Neural progenitor cell (in vitro differentiated cells): ENCODE measurements at places on chromosomes 11 and 22. TPM values are rescaled to one million over a fixed set of nuclear protein-coding genes. Genes with fewer than 3 reads are reported as not detected.

OR52I1 gene
- total RNA-seq = not detected in 2 replicates

DEFB131B gene
- total RNA-seq = not detected in 2 replicates

TRIM29 gene
- 0.11 TPM in 1 of 2 replicates, not detected in the other for total RNA-seq

PGA4 gene
- total RNA-seq = 0.31 and 0.41 TPM in 2 replicates

KRTAP5-2 gene
- not detected in 2 replicates for total RNA-seq

SCGB1D2 gene
- total RNA-seq = not detected in 2 replicates

MMP11 gene
- 4.1 and 13.7 TPM in 2 replicates for total RNA-seq

JAML gene
- 0.09 TPM in 1 of 2 replicates, not detected in the other for total RNA-seq

TRMT2A gene
- total RNA-seq = 24.3 and 39.7 TPM in 2 replicates

GLYATL1 gene
- total RNA-seq = 9.1 and 10.9 TPM in 2 replicates

FKBP2 gene
- total RNA-seq = 5.3 and 25.1 TPM in 2 replicates

- H3K36me3 ChIP-seq = no peaks in the 10 kb centered on the region
- H3K27ac ChIP-seq = peak overlapping the region; percentile 28
Observed at GRCh38 chr11:15968461-15969130, 387.8 kb downstream of the SOX6 start.

DNA sequence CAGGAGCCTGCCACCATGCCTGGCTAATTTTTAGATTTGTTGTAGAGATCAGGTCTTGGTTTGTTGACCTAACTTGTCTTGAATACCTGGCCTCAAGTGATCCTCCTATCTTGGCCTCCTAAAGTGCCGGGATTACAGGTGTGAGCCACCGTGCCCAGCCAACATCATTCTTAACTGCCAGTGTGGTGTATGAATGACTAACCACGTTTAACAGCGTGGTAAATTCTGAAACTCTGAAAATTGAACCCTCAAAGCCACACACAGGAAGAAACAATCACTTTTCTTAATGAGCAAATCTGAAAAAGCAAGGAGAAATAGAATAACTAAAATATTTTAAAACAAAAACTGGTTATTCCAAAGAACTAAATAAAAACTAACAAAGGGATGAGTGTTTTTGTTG, 7.4 kb downstream of the TMEM9B start:
- no peak for DNase-seq
- no peaks in the 10 kb centered on the region for H3K27me3 ChIP-seq
- H3K27ac ChIP-seq = no peak overlapping the region
- no peak overlapping the region for H3K4me3 ChIP-seq

GRCh38 chr11:115178705-115179104, 325.5 kb downstream of the CADM1 start:
- DNase-seq = peak; percentile 53
- H3K4me3 ChIP-seq = no peak overlapping the region

DNA sequence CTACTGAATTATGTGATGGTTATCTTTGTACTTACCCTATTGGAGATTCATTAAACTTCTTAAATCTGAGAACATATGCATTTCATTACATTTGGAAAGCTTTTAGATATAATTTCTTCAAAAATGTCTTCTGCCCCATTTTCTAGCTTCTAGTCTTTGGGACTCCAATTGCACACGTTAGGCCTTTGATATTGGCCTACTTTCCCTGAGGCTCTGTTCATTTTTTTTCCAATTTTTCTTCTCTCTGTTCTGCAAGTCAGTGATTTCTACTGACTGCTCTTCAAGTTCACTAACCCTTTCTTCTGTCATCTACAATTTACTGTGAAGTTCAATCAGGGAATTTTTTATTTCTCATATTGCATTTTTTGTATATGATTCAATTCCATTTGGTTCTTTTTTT, 43.0 kb downstream of the FZD4 start:
- H3K27ac ChIP-seq = no peak overlapping the region
- no peak for DNase-seq
- H3K4me1 ChIP-seq = no peaks in the 10 kb centered on the region
- no peaks in the 10 kb centered on the region for H3K36me3 ChIP-seq

GRCh38 chr11:32576456-32576855, 7.2 kb upstream of the EIF3M start:
- H3K4me1 ChIP-seq = peaks cover 2% of the 10 kb centered on the region
- no peaks in the 10 kb centered on the region for H3K36me3 ChIP-seq
- H3K27ac ChIP-seq = no peak overlapping the region
- no peak overlapping the region for H3K4me3 ChIP-seq
- no peak for DNase-seq
- H3K27me3 ChIP-seq = no peaks in the 10 kb centered on the region

DNA sequence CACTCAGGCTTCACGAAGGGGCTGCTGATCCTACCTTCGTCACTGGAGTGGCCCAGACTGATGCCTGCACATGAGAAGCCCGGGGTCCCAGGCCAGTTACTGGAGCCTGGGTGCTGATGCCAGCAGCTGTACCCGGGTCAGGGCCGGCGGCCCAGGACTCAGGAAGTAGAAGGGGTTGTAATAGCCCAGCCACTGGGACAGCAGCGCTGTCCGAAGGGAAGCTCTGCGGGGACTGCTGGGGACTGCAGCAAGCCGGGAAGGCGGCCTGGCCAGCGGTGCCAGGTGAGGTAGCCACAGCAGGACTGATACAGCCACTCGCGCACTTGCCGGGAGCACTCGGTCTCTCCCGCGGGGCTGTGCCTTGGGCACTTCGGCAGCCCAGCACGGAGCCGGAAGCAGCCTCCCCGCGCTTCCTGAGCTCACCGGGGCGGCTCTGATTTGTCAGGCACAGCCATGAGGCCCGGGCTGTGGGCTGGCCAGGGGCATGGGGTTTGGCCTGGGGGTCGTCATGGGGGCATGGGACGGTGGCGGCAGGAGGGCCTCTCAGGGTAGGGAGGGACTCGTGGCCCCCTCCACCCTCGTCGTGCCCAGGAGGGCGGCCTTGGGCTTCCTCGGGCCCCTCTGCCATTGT, 13.9 kb upstream of the OR8K1 start:
- no peak for DNase-seq
- no peaks in the 10 kb centered on the region for H3K36me3 ChIP-seq
- no peak overlapping the region for H3K4me3 ChIP-seq
- no peaks in the 10 kb centered on the region for H3K27me3 ChIP-seq
- no peak overlapping the region for H3K27ac ChIP-seq

DNA sequence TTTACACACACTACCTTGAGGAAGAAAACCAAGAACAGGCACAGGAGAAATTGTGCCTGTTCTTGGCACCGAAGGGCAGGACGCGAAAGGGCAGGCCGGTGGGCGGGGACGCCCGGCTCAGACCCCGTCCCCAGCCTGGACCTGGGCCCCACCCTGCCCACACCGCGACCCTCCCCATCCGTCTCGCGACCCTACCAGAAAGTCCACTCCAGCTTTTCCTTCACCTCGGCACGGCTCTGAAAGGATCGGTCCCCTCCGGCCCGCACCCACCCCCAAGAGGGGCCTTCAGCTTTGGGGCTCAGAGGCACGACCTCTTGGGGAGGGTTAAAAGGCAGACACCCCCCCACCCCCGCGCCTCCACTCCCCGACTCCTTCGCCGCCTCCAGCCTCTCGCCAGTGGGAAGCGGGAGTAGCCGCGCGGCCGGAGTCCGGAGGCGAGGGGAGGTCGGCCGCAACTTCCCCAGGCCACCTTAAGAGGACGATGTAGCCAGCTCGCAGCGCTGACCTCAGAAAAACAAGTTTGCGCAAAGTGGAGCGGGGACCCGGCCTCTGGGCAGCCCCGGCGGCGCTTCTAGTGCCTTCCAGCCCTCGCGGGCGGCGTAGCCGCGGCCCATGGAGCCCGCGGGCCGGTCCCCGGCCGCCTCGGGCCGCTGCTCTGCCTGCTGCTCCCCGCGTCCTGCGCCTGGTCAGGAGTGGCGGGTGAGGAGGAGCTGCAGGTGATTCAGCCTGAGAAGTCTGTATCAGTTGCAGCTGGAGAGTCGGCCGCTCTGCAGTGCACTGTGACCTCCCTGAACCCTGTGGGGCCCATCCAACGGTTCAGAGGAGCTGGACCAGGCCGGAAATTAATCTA, 4.4 kb downstream of the SEC14L6 start:
- H3K4me1 ChIP-seq = peaks cover 5% of the 10 kb centered on the region
- peaks cover 25% of the 10 kb centered on the region for H3K27me3 ChIP-seq
- no peak overlapping the region for H3K27ac ChIP-seq
- DNase-seq = peak; percentile 73
- H3K36me3 ChIP-seq = no peaks in the 10 kb centered on the region
- H3K4me3 ChIP-seq = peak overlapping the region; percentile 58

GRCh38 chr22:37965940-37966664, 12.6 kb downstream of the POLR2F start:
- H3K27ac ChIP-seq = no peak overlapping the region
- H3K36me3 ChIP-seq = no peaks in the 10 kb centered on the region
- no peaks in the 10 kb centered on the region for H3K27me3 ChIP-seq
- DNase-seq = no peak
- H3K4me3 ChIP-seq = no peak overlapping the region

- H3K36me3 ChIP-seq = no peaks in the 10 kb centered on the region
- no peak overlapping the region for H3K27ac ChIP-seq
- peaks cover 12% of the 10 kb centered on the region for H3K27me3 ChIP-seq
- H3K4me3 ChIP-seq = no peak overlapping the region
- no peak for DNase-seq
- peaks cover 8% of the 10 kb centered on the region for H3K4me1 ChIP-seq
Observed at GRCh38 chr22:43431808-43432554, 20.2 kb downstream of the MPPED1 start.

DNA sequence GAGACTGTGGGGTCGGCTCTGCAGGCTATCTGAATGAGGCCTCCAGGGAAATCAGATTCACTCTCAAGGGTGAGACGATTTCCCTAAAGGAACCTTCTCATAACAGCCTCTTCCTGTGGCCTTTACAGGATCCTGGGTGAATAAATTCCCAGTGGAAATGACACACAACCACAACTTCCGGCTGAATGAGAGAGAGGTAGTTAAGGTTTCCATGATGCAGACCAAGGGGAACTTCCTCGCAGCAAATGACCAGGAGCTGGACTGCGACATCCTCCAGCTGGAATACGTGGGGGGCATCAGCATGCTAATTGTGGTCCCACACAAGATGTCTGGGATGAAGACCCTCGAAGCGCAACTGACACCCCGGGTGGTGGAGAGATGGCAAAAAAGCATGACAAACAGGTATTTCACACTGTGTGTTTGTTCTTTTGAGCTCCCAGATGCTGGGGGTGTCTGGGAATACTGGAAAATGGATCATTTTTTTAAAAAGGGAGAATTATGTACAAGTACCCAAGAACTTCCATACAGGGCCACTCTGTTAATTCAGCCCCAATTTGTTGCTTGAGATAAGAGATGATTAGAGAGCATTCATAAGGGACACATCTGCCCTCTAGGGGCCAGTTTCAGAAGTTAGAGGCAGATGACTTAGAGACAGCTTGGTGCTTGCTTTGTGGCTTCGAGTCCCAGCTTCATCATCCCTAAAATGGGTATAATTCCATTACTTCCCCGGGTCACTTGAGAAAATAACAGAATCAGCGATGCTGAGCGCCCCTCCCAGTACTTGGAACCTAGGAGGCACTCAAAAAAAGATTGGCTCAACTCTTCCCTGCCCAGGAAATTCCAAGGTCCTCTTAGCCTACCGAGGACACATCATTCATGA, 10.2 kb downstream of the SERPIND1 start:
- H3K4me1 ChIP-seq = no peaks in the 10 kb centered on the region
- no peaks in the 10 kb centered on the region for H3K27me3 ChIP-seq
- no peak overlapping the region for H3K4me3 ChIP-seq
- no peaks in the 10 kb centered on the region for H3K36me3 ChIP-seq
- no peak overlapping the region for H3K27ac ChIP-seq

DNA sequence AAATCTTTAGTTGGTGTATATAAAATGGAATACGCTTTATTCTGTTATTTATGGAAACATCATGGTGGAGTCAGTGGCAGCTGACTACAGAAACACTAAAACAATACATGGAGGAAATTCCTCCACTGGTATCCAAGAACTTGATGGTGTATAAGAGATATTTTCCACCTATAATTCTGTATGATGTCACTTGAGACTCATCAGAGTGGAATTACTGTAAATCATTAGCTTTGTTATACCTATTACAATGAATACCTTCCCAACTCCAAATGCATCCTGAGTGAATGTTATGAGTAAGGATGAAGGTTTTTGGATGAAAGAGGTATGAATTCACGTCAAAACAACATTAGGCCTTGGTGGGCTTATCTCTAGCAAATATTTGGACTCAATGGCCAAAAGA, 258.5 kb upstream of the SORL1-AS1 start:
- H3K4me1 ChIP-seq = peaks cover 18% of the 10 kb centered on the region
- H3K27ac ChIP-seq = no peak overlapping the region
- H3K4me3 ChIP-seq = no peak overlapping the region
- no peaks in the 10 kb centered on the region for H3K27me3 ChIP-seq
- DNase-seq = no peak

DNA sequence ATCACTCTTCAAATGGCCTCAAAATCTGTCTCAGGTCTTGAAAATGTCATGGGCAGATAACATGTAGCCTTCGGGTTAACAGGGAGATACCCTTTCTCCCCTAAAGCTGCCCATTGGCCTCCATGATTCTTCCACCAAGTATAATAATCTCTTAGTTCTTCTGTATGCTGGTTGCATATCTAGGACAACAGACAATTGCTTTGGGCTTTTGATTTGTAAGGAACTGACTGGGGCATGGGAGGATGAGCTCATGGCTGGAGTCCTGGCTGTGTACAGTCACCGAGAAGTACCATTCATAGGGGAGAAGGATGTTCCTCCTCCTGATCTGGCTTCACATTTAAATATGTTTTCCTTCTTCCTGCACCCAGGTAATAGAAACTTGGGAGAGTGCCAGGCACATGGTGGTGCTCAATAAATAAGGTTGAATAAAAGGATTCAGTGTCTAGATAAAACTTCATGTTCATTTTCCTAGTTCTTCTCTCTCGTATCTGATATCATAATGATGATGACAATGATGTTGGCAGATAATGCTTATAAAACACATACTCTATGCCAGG, 2.8 kb upstream of the AMPD3 start:
- H3K4me1 ChIP-seq = peaks cover 18% of the 10 kb centered on the region
- H3K36me3 ChIP-seq = no peaks in the 10 kb centered on the region
- H3K27ac ChIP-seq = no peak overlapping the region

GRCh38 chr22:32971276-32971675, 86.9 kb downstream of the SYN3 start:
- H3K4me1 ChIP-seq = peaks cover 4% of the 10 kb centered on the region
- no peak for DNase-seq

- no peak overlapping the region for H3K27ac ChIP-seq
- H3K4me3 ChIP-seq = no peak overlapping the region
- H3K27me3 ChIP-seq = no peaks in the 10 kb centered on the region
- no peaks in the 10 kb centered on the region for H3K36me3 ChIP-seq
Observed at GRCh38 chr22:23110190-23110921, 31.4 kb downstream of the RSPH14 start.

DNA sequence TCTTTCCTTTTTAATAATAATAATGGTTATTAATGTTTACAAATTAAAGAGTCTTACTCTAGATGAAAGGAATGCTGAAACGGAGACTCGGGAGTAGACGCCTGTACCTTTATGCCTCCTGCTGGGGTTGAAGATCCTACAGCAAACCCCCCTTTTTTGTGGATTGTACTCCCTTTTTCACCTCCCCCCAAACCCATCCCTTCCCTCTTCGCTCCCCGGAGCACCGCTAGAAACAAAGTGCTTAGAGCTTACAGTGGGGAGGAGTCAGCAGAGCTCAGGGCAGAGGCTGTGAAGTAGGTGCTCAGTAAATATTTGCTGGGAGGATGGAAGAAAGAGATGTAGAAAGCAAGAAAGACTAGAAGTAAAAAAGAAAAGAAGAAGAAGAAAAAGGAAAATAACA, 169.7 kb downstream of the NXPE2 start:
- H3K36me3 ChIP-seq = no peaks in the 10 kb centered on the region
- H3K4me3 ChIP-seq = no peak overlapping the region
- no peaks in the 10 kb centered on the region for H3K27me3 ChIP-seq
- no peak overlapping the region for H3K27ac ChIP-seq
- peaks cover 40% of the 10 kb centered on the region for H3K4me1 ChIP-seq
- no peak for DNase-seq

GRCh38 chr11:70437111-70437784, 38.9 kb downstream of the CTTN start:
- H3K27ac ChIP-seq = no peak overlapping the region
- DNase-seq = no peak
- H3K36me3 ChIP-seq = no peaks in the 10 kb centered on the region
- no peaks in the 10 kb centered on the region for H3K27me3 ChIP-seq
- no peaks in the 10 kb centered on the region for H3K4me1 ChIP-seq
- H3K4me3 ChIP-seq = no peak overlapping the region
